Stimulated activated CD4-positive, alpha-beta T cell treated with anti-CD3 and anti-CD28 coated beads, Interleukin-15, amount 100 ng/mL, for 48 hours (primary cell): ENCODE measurements at places on chromosomes 4 and X.

DNA sequence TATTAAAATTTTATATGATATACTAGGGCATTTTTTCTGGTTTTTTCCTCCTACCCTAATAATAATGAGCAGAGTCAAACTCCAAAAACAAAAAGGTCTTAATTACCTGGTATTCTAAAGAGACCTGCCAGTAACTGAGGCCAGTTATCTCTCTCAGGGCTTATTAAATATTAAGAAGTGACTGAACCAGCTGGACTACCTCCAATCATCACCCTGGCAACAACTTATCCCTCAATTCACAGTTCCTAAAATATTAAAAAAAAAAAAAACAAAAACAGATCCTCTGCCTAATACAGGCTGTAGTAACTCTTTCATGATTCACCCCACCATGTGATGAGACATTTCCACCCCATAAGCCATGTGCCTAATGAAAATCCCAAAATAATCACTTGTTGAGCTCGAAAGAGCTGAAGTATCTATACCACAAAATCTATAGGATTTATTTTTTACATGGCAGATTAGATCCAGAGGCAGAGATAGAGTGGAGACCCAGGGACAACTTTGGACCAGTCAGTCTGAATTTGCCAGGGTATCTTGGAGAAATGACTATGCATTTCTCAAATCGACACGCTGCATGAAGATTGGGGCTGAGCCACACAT is 698.0 kb downstream of the FAT4 start:
- no peak for DNase-seq

DNA sequence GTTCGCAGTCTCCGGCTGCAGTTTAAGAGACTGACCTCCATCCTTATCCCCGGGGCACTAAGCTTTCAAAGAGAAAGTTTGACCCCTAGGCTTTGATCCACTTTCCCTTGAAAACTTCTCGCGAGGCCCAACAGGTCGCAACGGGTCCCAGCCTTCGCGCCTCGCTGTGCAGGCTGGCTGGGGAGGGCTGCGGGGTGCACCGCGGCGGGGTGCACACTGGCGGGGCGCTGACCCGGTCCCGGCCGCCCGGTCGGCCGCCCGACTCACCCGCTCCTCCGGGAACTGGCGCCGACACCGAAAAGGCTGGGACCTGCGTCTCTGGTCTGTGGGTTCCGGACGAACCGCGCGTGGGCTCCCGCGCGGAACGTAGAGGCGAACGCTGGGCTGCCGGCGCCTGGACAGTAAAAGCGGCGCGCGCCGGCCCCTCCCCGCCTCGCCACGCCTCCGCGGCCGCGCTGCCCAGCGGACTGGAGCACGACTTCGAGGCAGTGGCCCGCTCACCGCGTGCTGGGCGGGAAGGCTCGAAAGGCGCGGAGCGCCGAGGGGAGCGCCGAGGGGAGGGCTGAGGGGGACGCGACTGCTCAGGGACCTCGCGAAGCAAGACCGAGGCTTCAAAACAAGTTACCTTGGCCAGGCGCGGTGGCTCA is at the start of gene TAF7L:
Gene TAF7L (minus strand): TSS at position 378 of the 647 bp plus-strand sequence. CDS start 3,791 bp downstream, outside the sequence.
- DNase-seq, result no peak

DNA sequence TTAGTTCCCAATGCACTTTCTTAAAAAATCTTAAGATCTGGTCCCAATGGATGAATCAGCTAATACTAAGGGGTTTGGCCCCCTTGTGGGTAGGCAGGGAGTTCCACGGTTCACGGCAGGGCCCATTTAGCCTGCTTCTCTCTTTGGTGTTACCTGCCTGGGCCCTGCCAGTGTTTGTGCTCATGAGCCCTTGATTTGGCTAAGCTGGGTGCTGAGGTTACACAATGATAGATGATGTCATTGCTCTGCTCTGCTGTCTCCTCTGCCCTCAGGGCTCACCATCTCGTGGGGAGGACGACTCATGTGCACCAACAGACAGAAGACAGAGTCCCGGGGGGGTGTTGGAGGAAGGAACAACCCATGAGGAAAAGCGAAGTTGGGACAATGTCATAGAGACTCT is 24.4 kb downstream of the RTL5 start:
- no peak for DNase-seq

DNA sequence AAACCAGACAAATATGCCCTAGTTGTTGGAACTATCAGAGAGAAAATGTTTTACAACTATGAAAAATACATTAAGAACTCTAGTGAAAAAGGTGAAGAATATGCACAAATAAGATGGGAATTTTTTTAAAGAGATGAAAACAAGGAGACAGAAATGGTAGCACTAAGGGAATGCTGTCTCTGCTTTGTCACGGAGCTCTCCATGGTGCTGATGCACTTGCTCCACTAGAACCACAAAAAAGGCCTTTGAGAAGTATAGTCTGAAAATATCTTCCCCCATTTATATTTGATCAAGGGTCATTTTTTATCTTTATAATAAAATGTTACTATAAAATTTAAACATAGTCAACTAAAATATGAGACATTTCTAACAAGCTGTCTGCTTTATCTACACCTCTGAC is 1655.5 kb upstream of the AGA start:
- no peak for DNase-seq

DNA sequence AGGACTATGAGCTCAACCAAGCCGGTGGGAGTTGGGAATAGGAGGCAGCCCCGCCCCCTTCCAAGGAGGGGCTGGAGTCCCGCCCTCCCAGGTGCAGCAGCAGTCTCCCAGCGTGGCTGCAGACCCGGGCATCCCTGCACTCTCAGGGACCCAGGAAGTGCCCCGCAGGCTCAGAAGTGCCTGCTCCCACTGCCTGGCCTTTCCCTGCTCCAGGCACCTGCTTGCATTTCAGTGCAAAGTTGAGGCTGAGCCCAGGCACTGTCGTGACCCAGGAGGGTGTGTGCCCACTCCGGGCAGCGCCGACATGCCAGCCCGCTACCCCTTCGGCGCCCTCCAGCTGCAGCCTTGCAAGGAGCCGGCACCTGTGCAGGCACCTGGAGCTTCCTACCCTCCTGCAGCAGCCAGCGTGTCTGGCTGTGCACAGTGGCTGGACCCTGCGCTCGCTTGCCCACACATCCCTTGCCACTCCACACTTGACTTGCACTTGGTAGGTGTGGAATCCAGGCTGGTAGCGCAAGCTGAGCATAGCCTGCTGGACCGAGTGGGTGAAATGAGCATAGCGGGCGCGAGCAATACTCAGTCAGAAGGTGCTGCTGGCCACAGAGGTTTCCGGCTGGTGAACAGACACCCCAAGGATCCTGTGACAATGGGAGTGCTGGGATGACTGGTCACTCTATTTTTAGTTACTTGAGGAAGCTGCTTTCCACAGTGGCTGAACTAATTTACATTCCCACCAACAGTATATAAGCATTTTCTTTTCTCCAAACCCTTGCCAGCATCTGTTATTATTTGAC is 236.3 kb downstream of the PCDH10 start:
- DNase-seq, result no peak

- no peak for DNase-seq
These were observed 352.5 kb upstream of the PITX2 start for GRCh38 chr4:110975338-110975737.

DNA sequence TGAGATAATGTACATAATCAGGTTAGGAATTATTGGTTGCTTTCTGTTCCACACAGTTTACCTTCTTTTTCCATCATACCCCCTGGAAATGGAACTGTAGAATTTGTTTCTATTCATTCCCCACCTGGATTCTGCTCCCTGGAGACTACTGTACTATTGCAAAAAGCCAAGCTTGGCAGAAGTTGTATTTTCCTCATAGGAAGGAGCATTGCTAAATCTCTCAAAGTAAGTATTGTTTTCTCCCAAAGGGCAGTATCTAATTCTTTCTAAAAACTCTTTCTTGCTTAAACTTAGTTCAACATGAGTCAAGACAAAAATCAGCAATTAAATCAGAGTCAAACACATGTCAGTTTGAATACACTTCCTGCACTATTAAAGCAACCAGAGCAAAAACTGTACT is 136.2 kb downstream of the CDS1 start:
- DNase-seq, result no peak

- no peak for DNase-seq
These were observed 88.6 kb downstream of the ZIC3 start for GRCh38 chrX:137654481-137654880.

DNA sequence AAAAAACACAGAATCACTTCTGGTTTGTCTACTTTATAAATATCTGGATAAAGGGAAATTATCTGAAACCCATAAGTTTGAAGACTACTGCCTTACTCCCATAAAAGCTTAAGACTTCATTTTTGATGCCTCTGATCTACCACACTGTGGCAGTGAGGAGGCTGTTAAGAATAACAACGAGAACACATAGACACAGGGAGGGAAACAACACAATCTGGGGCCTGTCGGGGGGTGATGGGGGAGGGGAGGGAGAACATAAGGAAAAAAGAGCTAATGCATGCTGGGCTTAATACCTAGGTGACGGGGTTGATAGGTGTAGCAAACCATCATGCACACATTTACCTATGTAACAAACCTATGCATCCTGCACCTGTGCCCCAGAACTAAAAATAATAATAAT is 573.7 kb downstream of the GBA3 start:
- no peak for DNase-seq

DNA sequence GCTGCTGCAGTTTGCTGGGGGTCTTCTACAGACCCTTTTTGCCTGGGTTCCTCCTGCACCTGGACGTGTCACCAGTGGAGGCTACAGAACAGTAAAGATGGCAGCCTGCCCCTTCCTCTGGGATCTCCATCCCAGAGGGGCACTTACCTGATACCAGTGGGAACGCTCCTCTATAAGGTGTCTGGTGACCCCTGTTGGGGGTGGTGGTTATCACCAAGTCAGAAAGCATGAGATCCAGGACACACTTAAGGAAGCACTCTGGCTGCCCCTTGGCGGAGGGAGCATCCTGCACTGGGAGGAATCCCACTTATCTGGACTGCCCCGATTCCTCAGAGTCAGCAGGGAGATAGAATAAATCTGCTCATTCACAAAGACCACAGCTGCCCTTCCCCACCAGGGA is 218.9 kb upstream of the GALNTL6 start:
- no peak for DNase-seq

DNA sequence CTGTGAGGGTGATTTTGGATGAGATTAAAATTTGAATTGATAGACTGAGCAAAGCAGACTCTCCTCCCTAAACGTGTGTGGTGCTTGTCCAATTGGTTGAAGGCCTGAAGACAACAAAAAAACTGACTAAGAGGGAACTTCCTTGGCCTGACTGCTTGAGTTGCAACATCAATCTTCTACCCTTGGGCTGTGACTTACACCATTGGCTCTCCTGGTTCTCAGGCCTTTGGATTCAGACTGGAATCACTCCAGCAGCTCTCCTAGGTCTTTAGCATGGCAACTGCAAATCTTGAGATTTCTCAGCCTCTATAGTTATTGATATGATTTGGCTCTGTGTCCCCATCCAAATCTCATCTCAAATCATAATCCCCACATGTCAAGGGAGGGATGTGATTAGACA is 49.7 kb upstream of the IGFBP7 start:
- no peak for DNase-seq

DNA sequence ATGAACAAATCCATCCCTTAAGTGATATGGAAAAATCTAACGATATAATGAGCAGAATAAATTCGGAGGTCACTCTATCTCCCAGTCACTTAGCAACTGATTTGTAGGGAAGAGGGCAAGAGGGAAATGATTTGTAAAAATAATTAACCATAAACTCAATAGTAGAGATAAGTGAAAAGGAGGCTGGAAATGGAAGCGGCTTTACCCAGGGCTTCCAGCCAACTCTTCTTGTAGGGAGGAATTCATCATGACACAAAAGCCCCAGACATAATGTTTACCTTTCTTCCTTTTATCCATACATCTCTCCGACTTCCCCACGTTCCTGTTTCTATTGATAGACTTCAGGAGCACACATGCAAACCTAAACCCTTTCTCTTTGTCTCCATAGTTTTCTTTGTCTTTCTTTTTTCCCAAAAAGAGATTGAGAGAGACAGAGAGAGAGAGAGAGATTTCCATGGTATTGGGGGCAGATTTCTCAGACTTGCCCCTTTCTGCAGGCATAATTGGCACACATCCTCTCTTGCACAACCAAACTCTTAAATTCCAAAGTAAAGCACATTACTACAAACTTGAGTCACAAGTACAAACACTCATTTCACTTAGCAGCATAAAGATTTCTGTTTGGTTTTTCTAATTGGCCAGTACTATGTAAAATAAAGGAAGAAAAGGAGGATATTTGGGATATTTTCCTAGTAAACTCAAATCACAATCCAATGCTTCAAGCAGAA is 140.9 kb downstream of the MAPK10 start:
- no peak for DNase-seq

DNA sequence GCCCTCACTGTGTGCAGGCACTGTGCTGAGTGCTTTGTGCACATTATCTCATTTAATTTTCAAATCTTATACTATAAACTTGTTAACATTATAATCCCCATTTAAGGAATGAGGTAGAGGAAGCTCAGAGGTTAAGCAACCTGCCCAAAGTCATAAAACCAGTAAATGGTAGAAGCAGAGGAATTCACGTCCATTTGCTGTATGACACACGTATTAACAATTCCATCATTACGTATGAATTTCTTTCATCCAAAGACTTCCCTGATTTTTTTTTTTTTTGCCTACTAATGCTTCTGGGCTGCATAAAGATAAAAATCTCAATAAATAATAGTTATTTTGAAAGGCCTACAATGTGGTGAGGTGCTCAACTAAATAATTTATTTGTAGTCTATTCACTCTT is 64.5 kb upstream of the H2AZ1 start:
- no peak for DNase-seq
